ENCODE measurements at places on chromosomes 5 and 9.

GRCh38 chr5:179307013-179307800 lies 38.1 kb downstream of the ADAMTS2 start:
- no peaks in the 10 kb centered on the region for H3K36me3 ChIP-seq
- H3K27me3 ChIP-seq = no peaks in the 10 kb centered on the region
- H3K4me1 ChIP-seq = no peaks in the 10 kb centered on the region
- no peak overlapping the region for H3K4me3 ChIP-seq

- H3K27me3 ChIP-seq = no peaks in the 10 kb centered on the region
- no peak overlapping the region for H3K27ac ChIP-seq
- no peak overlapping the region for H3K4me3 ChIP-seq
- no peaks in the 10 kb centered on the region for H3K36me3 ChIP-seq
- H3K4me1 ChIP-seq = no peaks in the 10 kb centered on the region
- no peak for DNase-seq
Observed at GRCh38 chr5:27318701-27319100, 280.3 kb upstream of the CDH9 start.

GRCh38 chr9:69097064-69097463 lies 61.5 kb downstream of the FXN start:
- no peak for DNase-seq
- H3K27ac ChIP-seq = no peak overlapping the region
- no peaks in the 10 kb centered on the region for H3K36me3 ChIP-seq
- H3K27me3 ChIP-seq = no peaks in the 10 kb centered on the region

- no peak overlapping the region for H3K4me3 ChIP-seq
- no peaks in the 10 kb centered on the region for H3K4me1 ChIP-seq
- H3K36me3 ChIP-seq = no peaks in the 10 kb centered on the region
Observed at GRCh38 chr5:129593525-129593924, 133.4 kb downstream of the ADAMTS19 start.

DNA sequence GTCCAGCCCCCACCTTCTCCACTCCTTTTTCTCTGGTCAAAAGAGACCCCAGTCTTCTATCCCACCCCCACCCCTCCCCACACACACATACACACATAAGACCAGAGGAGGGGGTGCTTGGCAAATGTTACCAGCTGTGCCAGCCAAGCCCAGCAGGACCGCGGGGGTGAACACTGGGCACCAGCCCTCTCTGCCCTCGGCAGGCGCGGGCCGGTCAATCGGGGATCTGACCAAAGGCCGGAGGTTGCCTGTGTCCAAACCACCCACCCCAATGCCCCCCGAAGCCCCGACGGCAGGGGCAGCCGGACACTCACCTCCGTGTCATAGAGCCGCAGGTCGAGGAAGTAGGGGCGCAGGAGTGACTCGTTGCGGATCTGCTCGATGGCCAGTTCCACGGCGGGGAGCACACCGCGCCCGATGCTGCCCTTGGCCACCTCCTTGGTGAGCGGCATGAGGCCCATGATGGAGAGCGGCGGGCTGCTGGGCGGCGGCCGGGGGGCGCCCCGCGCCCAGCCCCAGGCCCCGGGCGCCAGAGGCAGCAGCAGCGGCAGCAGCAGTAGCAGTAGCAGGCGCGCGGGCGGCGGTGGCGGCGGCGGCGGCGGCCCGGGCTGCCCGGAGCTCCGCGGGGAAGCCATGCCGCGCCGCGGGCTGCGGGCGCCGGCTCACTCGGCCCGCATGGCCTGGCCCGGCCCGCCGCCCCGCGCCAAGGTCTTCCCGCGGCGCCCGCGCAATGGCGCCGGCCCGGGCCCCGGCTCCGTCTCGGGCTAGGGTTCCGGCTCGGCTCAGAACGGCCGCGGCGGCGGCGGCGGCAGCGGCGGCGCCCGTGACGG lies 417 bp downstream of the GABBR2 start:
- no peak overlapping the region for H3K27ac ChIP-seq
- peaks cover 77% of the 10 kb centered on the region for H3K27me3 ChIP-seq
- no peak for DNase-seq

DNA sequence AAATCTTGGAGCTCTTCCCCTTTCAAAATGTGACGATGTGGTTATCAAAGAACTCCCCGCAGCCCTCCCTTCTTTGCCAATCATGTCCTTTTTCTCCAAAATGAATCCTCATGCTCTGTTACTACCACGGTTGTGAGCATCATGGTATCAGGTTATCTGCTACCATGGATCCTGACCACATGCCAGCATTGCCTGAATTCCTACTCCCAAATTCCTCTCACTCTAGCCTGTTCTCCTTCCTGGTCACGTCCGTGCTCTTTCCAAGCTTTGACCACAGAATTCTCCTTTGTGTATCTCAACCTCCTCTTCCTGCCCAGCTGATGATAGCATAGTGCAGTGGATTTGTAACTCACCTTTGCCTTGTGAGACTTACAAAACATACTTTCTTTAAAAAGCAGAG lies 59.5 kb upstream of the FBXL7 start:
- H3K4me3 ChIP-seq = no peak overlapping the region
- no peaks in the 10 kb centered on the region for H3K36me3 ChIP-seq
- H3K4me1 ChIP-seq = no peaks in the 10 kb centered on the region

DNA sequence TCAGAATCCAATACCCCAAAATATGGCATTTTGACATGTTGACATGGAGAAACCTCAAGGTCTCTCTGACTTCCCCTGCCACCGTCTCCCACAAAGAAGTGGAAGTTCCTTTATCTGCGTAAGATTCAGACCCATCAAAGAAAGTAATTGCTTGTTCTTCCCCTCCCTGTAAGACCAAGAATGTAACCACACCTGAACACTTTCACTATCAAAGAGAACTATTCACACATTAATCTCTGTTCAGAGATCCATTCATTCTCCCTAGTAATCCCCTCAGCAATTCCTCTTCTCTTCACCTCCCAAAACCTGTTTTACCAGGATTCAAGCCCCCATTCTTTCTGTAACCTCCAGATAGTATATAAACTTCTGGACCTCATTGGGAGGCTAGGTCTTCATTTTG lies 4.1 kb upstream of the SLC1A1 start:
- H3K27ac ChIP-seq = no peak overlapping the region
- H3K36me3 ChIP-seq = no peaks in the 10 kb centered on the region
- peaks cover 11% of the 10 kb centered on the region for H3K4me1 ChIP-seq
- no peak for DNase-seq
- H3K4me3 ChIP-seq = no peak overlapping the region

- no peak overlapping the region for H3K4me3 ChIP-seq
- H3K36me3 ChIP-seq = no peaks in the 10 kb centered on the region
- no peaks in the 10 kb centered on the region for H3K4me1 ChIP-seq
- H3K27ac ChIP-seq = no peak overlapping the region
- DNase-seq = no peak
Observed at GRCh38 chr9:80061096-80061495, 489.3 kb downstream of the TLE4 start.

DNA sequence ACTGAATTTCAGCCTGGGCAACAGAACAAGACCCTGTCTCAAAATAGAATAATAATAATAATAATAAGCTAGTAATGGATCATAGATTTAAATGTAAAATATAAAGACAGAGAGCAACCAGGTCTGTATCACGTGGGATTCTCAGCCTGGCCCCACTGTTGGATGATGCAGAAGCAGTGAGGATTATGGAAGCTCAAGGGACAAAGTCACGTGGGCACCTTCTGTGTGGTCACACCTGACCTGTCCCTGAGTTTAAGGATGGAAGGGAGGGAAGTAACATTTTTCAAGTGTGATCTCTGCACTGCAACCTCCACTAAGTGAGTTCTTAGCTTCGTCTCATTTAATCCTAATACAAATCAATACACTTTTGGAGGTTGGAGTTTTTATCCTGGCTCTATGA lies 212.5 kb upstream of the IER5L start:
- no peak overlapping the region for H3K4me3 ChIP-seq
- H3K36me3 ChIP-seq = no peaks in the 10 kb centered on the region
- H3K27me3 ChIP-seq = no peaks in the 10 kb centered on the region
- no peak for DNase-seq
- H3K27ac ChIP-seq = no peak overlapping the region

GRCh38 chr5:178106086-178106485 lies 7.2 kb upstream of the N4BP3 start:
- no peak overlapping the region for H3K27ac ChIP-seq
- H3K36me3 ChIP-seq = no peaks in the 10 kb centered on the region
- no peak for DNase-seq
- H3K27me3 ChIP-seq = peaks cover 23% of the 10 kb centered on the region
- no peak overlapping the region for H3K4me3 ChIP-seq
- H3K4me1 ChIP-seq = peaks cover 1% of the 10 kb centered on the region

- H3K4me3 ChIP-seq = no peak overlapping the region
- peaks cover 4% of the 10 kb centered on the region for H3K27me3 ChIP-seq
- no peak overlapping the region for H3K27ac ChIP-seq
- DNase-seq = no peak
Observed at GRCh38 chr9:22425551-22425950, 21.1 kb upstream of the DMRTA1 start.

DNA sequence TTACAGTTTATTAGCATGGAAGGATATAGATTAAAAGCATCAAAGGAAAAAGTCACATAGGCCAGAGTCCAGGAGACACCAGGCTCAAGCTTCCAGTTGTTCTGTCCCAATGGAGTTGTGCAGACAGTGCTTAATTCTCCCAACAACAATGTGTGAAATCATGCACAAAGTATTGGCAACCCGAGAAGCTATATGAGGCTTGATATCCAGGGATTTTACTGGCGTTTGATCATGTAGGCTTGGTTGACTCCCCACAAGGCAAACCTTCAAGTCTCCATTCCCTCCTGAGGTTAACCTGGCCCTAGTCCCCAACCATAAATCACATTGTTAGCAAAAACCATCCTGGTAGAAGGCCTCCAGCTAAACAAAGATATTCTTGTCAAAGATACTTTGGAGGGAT lies 141.5 kb downstream of the ADAMTS19 start:
- no peaks in the 10 kb centered on the region for H3K27me3 ChIP-seq
- H3K4me1 ChIP-seq = no peaks in the 10 kb centered on the region
- H3K27ac ChIP-seq = no peak overlapping the region
- H3K4me3 ChIP-seq = no peak overlapping the region
- no peak for DNase-seq

DNA sequence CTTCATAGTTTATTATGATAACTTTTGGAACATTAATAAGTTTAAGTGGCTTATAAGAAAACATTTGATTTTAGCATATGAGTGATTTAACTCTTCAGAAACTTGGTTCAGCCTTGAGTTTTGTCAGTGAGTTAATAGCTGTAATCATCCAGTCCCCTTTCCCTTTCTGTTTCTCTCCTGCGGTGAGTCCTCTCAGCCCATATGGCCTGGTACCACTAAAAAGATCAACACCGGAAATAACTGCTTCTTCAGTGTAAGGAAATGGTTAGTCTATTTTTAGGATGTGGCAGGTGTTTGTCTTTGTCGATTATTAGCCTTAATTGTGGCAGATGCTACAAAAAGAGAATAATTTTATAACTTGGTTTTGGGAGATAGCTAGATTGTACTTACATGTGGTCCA lies 120.2 kb upstream of the GRHPR start:
- no peaks in the 10 kb centered on the region for H3K27me3 ChIP-seq
- peak overlapping the region; percentile 86 for H3K27ac ChIP-seq
- peak; percentile 80 for DNase-seq
- H3K36me3 ChIP-seq = peaks cover 22% of the 10 kb centered on the region

- peaks cover 21% of the 10 kb centered on the region for H3K27me3 ChIP-seq
- DNase-seq = no peak
- H3K27ac ChIP-seq = no peak overlapping the region
- H3K4me1 ChIP-seq = peaks cover 1% of the 10 kb centered on the region
Observed at GRCh38 chr9:86471171-86471815, 117.1 kb upstream of the TUT7 start.

- no peaks in the 10 kb centered on the region for H3K36me3 ChIP-seq
- no peak overlapping the region for H3K4me3 ChIP-seq
- peaks cover 15% of the 10 kb centered on the region for H3K27me3 ChIP-seq
- DNase-seq = no peak
Observed at GRCh38 chr5:133728475-133728874, 116.1 kb upstream of the FSTL4 start.

DNA sequence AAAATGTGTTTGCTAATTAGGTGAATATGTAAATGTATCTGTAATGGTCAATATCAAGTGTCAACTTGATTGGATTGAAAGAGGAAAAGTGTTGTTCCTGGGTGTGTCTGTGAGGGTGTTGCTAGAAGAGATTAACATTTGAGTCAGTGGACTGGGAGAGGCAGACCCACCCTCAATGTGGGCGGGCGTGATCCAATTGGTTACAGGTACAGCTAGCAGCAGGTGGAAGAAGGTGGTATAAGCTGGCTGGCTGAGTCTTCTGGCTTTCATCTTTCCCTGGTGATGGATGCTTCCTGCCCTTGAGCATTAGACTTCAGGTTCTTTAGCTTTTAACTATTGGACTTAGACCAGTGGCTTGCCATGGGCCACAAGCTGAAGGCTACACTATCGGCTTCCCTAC lies 779.0 kb upstream of the CTNND2 start:
- no peaks in the 10 kb centered on the region for H3K4me1 ChIP-seq
- H3K27ac ChIP-seq = no peak overlapping the region
- H3K36me3 ChIP-seq = no peaks in the 10 kb centered on the region
- DNase-seq = no peak

DNA sequence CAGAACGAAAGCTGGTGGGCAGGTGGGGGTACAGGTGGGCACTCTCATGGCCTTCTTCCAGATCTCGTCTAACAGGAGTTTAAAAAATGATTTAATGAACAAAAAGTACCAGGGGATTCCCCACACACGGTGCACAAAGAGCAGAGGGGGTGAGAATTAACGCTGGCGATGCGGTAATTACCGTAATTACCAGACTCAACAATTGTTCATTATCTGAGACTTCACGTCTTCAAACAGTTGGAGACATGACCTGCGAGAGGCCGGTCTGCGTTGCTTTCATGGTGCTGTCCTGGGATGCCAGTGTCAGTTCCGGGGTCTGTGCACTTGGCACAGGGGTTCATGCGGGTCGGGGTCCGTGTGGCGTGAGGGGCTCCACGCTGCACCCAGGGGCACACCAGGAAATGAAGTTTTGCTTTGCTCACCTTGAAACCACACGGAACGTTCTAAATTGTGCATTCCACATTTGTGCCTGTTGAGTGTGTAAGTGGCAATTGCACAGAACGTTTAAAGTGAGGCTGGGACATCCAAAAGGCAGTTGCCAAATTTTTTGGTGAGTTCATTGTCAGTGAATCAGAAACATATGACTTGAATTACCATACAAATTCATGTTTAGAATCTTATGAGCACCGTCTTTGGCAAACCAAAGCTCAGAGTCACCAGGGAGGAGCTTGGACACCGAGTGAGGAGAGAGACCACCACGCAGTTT lies 256.4 kb upstream of the IRX1 start:
- no peak for DNase-seq
- H3K4me1 ChIP-seq = no peaks in the 10 kb centered on the region
- no peaks in the 10 kb centered on the region for H3K27me3 ChIP-seq
- H3K27ac ChIP-seq = no peak overlapping the region
- no peaks in the 10 kb centered on the region for H3K36me3 ChIP-seq

DNA sequence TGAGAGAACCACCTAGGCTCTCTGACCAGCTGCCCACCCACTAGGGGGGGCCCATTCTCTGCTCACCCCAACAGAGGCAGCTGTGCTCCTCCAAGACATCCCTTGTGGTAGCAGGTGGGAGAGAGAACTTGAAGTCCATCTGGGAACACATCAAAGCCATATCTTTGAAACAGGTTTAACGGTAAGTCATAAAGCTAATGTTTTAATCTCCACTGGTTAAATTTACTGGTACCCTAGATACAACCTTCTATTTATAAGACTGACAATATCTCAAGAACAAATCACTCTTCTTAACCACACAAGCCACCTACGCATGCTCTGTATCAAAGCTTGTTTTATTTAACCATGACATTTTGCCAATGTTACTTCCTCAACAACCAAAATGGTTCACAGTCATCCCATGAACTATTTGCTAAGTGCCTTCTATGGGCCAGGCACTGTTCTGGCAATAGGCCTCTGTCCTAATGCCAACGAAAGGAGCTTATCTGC lies 20.4 kb downstream of the AUH start:
- peaks cover 76% of the 10 kb centered on the region for H3K36me3 ChIP-seq
- DNase-seq = no peak
- H3K27ac ChIP-seq = peak overlapping the region; percentile 75
- no peak overlapping the region for H3K4me3 ChIP-seq
- H3K4me1 ChIP-seq = peaks cover 58% of the 10 kb centered on the region

Data from activated CD8-positive, alpha-beta memory T cell treated with anti-CD3 and anti-CD28 coated beads, Interleukin-2, amount 10 ng/mL, durations not matched to agents 7 days and 5 days (primary cell).